ENCODE measurements at places on chromosomes 5 and 9.

GRCh38 chr5:91272858-91273257 lies 110.3 kb downstream of the ARRDC3 start:
- DNase-seq = no peak

GRCh38 chr5:154316223-154316935 lies 125.8 kb downstream of the GALNT10 start:
- no peak for DNase-seq

DNA sequence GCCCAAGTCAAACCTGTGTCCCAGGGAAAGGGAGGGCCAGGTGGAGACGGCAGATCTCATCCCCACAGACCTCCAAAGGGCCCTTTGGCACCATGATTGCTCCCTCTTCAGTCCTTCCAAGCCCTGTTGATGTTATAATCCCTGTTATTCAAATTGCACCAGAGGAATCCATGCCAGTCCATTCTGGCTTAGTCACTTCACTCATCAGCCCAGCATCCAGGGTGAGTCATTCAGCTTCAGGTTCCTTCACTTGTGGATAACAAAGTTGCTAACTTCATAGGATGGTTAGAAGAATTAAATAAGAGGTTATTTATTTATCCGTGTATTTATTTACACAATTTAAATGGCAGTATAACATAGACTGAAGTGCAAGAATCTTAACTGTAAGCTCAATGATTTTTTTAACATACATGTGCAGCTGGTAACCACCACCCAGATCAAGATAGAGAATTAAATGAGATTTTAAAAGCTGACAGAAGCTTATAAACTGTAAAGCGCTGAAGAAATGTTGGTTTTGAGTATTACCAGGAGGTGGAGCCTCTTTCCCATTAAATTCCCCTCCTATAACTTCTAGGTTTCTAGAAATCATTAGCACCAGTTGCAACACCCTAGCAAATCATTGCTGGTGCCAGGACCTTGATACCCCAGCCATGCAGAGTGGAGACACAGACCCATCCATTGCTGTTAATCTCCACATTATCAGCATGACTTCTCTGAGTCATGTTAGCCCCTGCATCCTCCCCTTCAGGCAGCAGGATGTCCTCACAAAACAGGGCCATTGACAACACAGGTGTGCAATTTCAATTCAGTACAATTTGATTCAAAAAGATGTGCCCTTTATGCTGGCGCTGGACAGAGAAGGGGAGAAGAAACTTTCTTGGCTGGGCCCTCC lies 77.4 kb downstream of the SEC61B start:
- no peak for DNase-seq

GRCh38 chr5:14097998-14098471 lies 45.1 kb upstream of the TRIO start:
- no peak for DNase-seq

- DNase-seq = no peak
These were observed 280.4 kb downstream of the TLE1 start for GRCh38 chr9:81408951-81409350.

- no peak for DNase-seq
These were observed 170.4 kb upstream of the CDH6 start for GRCh38 chr5:31023105-31023504.

DNA sequence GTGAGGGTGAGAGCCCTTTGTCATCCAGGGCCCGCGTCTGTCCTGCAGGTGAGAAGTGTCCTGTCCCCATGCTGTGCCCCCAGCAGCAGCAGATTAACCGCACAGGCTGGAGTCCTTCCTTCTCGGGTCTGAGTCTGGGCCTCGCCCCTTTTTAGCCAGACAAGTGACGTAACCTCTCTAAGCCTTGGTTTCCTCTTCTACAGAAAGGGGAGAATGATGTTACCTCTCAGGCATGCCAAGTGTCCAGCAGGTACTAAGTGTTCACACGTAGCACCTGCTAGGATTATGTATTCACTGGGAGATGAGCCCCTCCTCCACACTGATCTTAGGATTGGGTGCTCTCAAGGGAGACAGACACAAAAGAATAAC lies 6.9 kb downstream of the NEURL1B start:
- no peak for DNase-seq

- no peak for DNase-seq
These were observed 22.8 kb downstream of the NKD2 start for GRCh38 chr5:1031306-1031959.

GRCh38 chr9:123561046-123561445 lies 205.0 kb downstream of the CRB2 start:
- no peak for DNase-seq

GRCh38 chr5:81187885-81188284 lies 45.2 kb upstream of the CKMT2 start:
- no peak for DNase-seq

DNA sequence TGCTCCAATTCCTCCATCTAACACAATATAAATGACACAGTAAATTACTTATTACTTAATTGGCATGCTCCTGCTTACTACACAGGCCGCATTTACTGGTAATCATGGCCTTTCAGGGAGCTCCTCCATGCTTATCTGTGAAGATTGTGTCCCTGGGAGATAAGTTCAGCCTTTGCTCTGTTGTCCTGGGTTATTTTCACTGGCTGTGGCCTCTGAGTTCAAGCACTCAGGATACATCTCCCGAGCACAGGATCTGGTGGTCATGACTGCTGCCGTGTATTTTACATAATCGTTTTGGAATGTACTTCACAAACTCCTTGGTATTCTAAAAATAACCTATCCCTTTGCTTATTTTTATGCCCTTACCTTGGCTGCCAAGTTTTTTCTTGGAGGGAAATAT lies 215.7 kb downstream of the ICE1 start:
- DNase-seq = no peak

DNA sequence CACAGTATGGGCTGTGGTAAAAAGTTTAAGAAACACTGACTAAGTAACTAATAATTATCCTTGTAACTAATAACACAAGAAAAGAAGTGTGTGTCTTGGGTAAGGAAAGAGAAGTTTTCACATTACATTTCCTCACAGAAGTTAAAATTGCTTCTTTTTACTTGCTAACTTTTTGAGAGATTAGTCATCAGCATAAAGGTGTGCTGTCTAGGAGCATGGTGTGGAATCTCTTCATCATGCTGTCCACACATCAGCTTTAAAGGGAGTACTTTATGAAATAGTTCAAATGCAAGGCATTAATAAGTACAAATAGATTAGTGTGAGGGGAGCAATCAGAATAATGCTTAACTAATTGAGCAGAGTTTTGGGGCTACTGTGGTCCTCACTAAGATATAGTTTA lies 29.8 kb downstream of the WDR36 start:
- DNase-seq = no peak

GRCh38 chr5:67214707-67215447 lies 18.3 kb upstream of the CD180 start:
- DNase-seq = no peak

DNA sequence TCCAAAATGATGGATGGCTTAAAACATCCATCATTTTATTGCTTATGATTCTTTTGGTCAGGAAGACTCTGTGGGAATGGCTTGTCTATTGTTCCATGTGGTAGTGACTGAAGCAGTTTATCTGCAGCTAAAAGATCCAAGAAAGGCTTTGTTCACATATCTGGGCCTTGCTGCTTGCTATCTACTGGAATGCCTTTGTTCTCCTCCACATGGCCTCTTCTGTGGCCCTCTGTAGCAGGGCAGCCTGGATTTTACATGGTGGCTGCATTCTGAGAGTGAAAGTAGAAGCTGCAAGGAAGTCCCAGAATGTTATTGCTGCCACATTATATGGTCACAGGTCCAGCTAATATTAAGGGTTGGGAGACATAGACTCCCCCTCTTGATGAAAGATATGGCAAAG lies 35.1 kb downstream of the DMXL1 start:
- no peak for DNase-seq

DNA sequence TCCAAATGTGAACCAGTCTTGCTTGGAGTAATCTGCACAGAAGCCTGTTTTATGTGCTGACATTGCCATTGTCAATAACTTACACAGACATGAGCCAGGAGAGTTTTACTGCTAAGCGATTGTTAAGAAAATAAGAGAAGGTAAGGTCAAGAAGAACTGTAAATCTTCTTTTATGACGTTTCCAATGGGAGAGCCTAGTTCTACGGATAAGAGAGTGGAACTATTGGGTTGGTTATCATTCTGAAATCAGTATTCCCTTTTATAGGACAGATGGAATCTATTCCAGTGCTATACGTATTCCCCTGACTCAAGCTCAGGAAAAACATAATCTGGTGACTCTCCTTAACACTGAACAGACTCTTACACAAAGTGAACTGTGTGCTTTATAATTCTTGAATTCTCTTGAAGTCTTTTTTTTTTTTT lies 137.9 kb upstream of the OTULINL start:
- DNase-seq = no peak

- no peak for DNase-seq
These were observed 60.1 kb upstream of the ITGA1 start for GRCh38 chr5:52727576-52727975.

DNA sequence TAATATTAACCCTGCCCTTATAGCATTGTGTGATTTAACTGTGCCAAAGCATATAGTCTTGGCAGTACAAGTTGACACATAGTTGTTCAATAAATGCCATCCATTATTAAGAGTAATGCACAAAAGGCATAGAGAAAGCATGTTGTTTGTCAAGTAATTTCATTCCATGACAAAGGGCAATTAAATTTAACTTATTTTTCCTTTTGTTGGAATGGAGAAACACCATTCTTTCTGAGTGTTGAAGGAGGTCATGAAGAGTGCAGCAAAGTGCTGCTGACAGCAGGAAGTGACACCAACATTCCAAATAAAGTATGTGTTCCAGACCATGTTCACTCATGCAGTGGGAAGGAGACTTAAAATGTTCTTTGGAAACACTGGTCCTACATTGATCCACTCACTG lies 29.1 kb downstream of the ANKDD1B start:
- DNase-seq = no peak

- no peak for DNase-seq
These were observed 450.5 kb downstream of the ELAVL2 start for GRCh38 chr9:23375511-23375910.

DNA sequence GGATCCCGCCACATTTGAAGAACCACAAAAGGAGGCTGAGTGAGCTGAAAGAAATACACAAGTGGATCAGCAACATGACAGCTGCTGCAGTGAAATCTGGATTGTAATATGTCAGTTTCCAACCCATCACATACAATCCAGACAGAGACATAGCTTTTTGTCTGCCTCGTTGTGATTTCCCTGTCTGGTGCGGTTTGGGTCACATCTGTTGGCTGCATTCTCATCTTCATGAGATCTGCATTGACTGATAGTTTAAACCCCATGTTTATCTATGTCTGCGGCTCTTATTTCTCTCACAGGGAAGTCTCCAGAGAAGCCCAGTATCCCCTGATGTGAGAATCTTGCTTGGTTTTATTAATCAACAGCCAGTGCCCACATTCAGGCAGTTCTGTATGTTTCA lies 403.1 kb upstream of the ZNF608 start:
- no peak for DNase-seq

- DNase-seq = no peak
These were observed 1077.7 kb upstream of the SEMA6A start for GRCh38 chr5:117652036-117652957.

DNA sequence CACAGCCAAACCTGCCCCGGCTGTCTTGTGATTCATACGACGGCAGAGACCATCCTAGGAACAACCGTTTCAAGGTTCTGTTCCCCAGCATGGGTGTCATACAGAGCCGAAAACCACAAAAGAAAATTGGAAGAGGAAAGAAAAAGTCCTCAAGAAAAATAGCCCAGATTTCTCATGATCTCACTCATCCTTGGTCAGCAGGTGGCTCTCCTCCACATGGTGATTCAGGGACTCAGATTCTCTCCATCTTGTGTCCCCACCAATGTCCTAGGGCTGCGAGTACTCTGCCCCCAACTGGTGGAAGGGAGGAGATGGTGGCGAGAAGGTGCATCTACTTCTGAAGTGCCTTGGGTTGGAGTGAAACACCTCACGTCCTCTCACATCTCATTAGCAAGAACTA lies 25.6 kb downstream of the PDZD2 start:
- DNase-seq = no peak

- peak; percentile 86 for DNase-seq
These were observed 13.2 kb upstream of the AQP7 start for GRCh38 chr9:33415501-33416038.

DNA sequence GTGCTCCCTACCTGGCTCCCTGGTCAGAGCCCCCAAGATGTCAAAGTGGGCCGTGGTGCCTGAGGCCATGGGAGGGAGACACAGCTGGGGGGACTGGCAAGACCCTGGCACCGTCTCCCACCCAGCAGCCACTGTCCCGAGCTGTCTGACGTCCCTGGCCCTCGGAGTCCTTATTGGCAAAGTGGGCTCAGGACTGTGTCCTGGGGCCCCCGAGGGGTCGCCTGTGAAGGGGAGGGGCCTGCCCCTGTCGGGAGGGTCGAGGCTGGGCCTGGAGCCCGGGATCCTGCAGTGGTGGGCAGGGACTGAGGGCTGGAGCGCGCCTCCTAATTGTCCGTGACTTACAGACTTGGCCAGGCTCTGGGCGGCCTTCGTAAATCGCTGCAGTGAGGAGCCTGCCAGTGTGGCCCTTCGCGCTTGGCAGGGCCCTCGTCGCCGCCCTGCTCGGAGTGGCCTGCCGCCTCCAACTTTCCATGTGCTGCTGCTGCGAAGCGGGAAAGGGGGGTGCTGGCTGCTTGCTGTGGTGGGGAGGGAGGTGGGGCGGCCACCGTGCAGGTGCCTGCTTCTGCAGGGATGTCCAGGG lies 13.7 kb downstream of the MYMK start:
- no peak for DNase-seq

GRCh38 chr9:31347082-31347617 lies 1037.3 kb upstream of the ACO1 start:
- no peak for DNase-seq

GRCh38 chr9:35570709-35571504 lies 34.2 kb upstream of the TESK1 start:
- DNase-seq = no peak

GRCh38 chr9:11968631-11969030 lies 724.6 kb upstream of the TYRP1 start:
- DNase-seq = no peak

DNA sequence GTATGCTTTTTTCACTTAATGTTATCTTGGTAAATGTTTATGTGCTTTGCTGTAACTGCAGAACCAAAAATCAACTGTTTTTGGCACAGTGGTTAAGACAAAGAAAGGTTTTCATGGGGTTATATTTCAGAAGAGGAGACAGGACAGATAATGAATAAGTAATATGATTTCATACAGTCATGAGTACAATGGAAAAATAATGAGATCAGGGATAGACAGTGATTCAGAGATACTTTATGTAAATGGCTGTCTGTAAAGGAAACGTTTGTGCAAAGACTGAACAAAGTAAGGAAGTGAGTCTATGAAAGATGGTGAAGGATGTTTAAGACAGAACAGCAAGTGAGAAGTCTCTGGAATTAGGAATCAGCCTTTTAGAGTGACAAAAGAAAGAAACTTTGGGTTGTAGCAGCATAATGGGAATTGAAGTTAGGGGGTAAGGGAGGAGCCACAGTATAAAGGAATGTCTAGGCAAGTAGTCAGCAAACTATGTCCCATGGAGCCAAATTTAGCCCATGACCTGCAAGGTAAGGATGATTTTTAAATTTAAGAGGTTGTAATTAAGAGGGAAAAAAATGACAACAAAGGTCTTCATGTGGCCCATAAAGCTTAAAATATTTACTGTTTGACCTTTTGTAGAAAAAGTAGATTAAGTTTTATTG lies 55.0 kb downstream of the TNPO1 start:
- DNase-seq = no peak

GRCh38 chr9:116587919-116588318 lies 99.2 kb upstream of the TRIM32 start:
- DNase-seq = no peak

Measured in stimulated activated CD4-positive, alpha-beta T cell treated with anti-CD3 and anti-CD28 coated beads, Interleukin-1b, Interleukin-23, amount 100 ng/mL, for 1 hour (primary cell).